ENCODE measurements at places on chromosomes 5 and 9.
A peak's percentile ranks its signal among the peaks of the same experiment; 100 is the strongest.

DNA sequence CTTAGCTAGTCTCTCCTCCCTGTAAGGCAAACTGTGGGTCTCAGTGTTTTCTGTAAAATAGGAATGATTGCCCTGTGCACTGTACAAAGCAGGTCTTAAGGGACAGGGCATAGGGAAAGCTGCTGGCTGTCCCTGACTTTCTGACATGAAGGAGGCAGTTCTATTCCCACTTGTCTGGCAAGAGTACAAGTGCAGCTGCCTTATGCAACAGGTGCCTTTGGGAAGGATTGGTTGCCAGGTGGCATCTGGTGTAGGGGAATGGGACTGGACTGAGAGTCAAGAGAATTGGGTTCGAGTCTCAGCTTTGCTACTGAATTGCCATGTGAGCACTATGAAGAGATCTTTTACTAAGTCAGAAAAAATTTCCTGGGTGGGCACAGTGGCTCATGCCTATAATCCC, 10.0 kb downstream of the BSPRY start:
- DNase-seq: no peak

GRCh38 chr5:163433271-163433670, 4.1 kb upstream of the CCNG1 start:
- no peak for DNase-seq

- no peak for DNase-seq
These were observed 336.7 kb downstream of the FAM170A start for GRCh38 chr5:119966028-119966427.

DNA sequence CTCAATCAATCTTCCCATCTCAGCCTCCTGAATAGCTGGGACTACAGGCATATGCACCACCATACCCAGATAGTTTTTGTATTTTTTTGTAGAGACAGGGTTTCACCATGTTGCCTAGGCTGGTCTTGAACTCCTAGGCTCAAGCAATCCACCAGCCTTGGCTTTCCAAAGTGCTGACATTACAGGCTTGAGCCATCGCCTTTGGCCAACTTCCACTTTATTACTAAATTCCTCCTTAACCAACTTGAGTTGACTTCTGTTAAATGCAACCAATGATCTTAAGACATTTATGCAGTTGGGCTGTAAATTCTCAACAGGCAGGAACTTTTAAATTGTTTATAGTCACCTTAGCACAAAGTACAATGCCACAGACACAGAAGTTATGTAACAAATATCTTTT, 2.8 kb downstream of the LARS1 start:
- DNase-seq: no peak

DNA sequence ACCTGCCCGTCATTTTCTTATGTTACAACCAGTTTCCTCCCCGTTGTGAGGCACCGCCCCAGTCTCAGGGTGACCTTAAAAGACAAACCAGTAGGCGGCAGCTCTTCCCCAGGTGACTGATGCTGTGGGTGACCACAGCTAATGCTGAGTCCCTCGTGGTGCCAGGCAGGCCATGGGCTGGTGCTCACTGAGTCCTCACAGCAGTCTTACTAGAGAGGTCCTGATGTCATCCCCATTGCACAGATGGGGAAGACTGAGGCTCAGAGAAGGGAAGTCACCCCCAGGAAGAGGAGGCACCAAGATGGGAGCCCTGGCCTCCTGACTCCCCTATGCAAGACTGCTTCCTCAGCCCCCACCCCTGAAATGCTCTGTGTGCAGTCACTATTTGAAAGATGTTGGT, 978 bp downstream of the CFAP157 start:
- DNase-seq: no peak

GRCh38 chr9:74696520-74696919, 191.2 kb downstream of the TRPM6 start:
- no peak for DNase-seq

GRCh38 chr9:93962561-93963440, 7.6 kb upstream of the BARX1 start:
- DNase-seq: peak; percentile 59

DNA sequence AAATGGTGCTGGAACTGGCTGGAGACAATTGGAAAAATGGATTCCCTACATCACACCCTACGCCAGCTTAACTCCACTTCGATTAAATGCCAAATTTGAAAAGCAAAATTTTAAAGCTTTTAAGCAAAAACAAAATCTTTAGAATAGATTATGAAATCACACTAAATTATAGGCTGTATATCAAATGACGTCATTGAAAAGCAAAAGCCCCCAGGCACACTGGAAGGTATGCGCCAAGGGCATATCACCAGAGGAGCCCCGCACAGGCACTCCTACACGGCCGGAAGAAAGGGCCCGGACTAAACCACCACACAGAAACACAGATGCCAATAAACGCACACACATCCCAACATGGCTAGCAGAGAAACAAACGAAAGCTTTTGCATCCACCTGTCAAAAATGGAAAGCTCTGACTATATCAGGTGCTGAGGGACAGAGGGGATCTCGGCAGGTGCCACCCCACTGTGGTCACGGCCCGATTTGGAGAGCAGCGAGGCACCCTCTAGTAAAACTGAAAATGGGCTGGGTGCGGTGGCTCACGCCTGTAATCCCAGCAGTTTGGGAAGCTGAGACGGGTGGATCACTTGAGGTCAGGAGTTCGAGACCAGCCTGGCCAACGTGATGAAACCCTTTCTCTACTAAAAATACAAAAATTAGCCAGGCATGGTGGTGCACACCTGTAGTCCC, 17.0 kb upstream of the MXD3 start:
- DNase-seq: no peak

DNA sequence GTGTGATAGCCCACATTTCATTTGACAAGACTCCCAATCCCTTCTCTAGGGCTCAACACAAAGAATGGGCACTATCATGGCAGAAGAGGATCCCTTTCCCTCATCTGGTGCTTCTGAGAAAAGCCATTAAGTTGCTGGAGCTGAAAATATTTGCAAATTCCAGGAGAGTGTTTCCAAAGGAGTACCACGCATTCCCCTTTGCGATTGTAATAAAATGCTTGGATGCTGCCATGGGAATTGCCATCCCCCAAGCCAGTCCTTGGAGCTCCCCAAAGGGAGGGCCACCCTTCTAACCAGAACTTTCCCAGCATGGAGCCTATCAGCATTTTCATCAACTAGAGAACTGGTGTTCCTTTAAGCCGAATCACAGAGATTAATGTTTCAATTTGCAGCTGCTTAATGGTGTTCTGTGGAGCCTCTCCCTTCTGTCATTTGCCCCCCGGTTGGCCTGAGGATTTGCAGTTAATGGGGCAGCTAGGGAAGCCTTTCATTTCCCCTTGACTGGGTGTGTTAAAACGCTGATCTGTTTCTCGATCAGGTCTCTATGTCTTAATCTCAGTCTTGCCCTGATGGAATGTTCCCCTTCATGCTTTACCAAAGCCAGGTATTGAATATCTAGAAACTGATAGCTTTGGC, 133.0 kb downstream of the ENC1 start:
- no peak for DNase-seq

DNA sequence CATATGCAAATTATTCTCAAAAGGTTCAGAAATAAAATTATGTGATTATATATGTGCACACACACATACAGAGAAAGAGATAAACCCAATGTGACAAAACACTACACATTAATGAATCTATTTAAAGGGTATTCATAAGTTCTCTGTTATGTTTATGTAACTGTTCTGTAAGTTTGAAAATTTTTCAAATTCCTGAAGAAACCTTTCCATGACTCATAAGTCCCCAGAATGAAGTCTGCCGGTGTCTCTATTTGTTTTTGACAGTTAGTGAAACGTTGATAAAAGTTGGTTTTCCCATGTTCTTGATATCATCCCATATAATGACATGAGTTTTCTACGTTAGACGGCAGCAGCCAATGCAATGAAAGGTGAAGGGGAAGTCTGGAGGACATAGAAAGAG, 199.5 kb upstream of the PUM3 start:
- no peak for DNase-seq

DNA sequence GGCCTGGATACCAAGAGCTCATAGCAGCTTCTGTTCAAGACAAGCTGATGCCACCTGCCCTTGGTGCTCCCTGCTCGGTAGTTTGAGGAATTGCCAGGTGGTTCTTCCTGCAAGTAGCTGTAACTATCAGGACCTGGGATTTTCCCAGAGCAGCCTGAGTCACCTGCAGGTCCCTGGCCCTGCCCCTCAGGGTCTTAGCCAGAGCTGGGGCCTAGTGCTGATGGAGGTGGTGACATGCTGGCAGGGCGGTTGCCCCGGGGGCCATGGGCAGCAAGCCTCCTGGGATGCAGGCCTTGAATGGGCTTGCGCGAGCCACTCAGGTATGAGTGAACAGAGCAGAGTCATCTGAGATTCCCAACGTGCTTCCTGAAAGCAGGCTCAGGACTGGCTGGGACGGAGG, 262.3 kb downstream of the HSPA4 start:
- DNase-seq: no peak

DNA sequence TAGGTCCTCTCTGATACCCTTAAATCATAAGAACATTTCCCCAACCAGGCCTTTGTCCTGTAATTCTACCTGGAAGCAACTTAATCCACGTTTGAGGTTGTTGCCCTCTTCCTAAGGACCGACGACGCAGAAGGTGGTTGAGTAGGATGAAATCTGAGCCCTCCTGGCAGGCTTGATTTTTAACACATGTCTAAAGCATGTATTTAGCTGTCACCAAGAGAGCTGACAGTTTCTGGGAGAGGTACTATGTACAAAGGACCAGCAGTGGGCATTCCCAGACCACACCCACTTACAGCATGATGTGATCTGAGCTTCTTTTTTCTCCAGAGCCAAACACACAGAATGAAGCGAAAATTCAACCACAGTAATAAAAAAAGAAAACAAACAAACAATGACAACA, 260.9 kb downstream of the SH3GL2 start:
- no peak for DNase-seq

- no peak for DNase-seq
These were observed 65.8 kb downstream of the SHB start for GRCh38 chr9:38003230-38003629.

DNA sequence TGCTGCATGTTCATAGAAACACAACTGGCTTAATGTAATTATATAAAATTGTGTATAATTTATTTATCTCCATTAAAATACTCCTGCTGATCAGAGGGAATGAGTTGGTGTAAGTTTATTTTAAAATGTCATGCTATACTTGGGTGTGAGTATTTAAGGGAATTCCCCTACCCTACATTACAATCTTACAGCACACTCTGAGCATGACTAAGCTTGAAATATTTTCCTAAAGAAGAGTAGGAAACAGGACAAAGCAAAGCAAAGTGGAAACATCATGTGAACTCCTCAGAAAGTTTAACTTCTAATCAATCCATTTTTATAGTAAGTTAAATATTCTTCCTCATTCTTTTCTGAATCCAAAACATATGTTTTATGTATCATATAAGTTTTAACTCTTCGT, 1271.3 kb downstream of the EFNA5 start:
- DNase-seq: no peak

GRCh38 chr9:110746211-110746930, 77.8 kb downstream of the MUSK start:
- no peak for DNase-seq

DNA sequence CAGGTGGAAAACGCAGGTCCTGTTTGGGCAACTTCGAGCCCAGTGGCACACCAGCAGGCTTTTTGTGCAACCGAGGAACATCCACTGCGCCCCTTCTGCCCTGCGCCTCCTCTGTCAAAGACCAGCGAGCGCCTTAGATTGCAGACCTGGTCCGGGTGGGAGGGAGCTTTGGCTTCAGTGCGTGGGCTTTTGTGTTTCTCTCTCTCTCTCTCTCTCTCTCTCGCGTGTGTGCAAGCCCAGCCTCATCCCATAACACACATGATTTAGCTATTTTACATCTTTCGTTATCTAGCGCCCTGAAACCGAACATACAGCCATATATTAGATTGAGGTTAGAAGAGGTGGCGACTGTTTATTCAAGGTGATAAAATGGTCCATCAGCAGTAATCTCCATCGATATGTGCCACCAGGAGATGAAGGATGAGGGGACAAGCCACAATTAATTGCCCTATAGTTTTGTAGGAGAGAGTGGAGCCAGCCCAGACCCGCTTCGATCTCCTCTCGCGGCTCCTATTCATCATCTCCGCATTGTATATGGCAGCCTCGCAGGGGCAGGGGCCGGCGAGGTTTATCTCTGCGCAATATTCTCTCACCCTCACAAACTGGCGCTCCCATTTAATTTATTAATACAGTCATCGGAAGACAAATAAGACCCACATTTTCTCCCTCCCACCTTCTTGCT, 5.3 kb downstream of the PRDM6 start:
- DNase-seq: peak; percentile 62

GRCh38 chr5:69528035-69528434, 32.0 kb upstream of the GTF2H2C start:
- no peak for DNase-seq

- DNase-seq: peak; percentile 25
These were observed 225.4 kb upstream of the RFX3 start for GRCh38 chr9:3751125-3751758.

DNA sequence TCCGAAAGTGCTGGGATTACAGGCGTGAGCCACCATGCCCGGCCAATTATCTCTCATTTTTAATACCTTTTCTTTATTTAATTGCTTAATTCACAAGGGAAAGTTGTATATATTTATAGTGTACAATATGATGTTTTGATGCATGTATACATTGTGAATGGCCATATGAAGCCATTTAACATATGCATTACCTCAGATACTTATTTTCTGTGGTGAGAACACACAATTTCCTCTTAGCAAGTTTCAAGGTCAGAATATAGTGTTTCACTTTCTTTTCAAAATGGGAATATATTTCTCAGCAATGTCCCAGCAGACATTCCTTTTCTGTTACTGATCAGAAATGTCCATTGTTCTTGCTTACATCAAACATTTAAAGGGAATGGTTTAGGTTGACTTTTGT, 1596.3 kb downstream of the MAT2B start:
- DNase-seq: no peak

DNA sequence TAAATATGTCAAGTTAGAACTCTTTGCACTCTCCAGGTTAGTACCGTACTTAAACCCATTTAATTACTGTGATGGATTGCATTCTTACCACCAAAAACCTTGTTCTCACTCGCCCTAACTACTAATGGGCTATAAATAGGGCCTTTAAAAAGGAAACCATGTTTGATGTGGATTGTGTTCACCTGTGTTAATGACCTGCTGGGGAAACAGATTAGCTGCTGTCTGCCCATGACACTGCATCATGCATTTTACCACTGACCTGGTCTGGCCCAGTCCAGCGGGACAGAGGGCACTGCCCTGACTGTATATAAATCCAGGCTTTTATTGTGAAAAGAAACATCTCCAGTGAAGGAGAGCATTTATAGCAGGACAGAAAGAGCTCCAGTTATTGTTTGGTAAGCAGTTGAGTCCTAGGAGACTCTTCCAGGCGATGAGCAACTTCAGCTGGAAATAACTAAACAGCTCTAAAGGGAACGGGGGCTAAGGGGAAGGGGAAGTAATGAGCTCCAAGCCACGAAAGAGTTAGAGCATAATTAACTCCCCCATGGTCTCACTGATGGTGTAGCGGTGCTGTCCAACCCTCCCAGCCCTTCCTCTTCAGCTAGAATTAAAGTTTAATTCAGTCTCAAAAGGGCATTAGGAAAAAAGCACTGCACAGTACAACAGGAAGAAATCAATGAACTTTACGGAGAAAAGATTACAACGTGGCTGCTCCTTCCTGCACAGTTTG, 303.1 kb downstream of the ENC1 start:
- DNase-seq: no peak
